ENCODE measurements at places on chromosomes 1 and 21.
A peak's percentile ranks its signal among the peaks of the same experiment; 100 is the strongest.

- DNase-seq = peak; percentile 89
Measured at GRCh38 chr1:115706587-115707425, 61.7 kb downstream of the CASQ2 start.

GRCh38 chr1:201171063-201172036 lies 17.1 kb upstream of the TMEM9 start:
- peak; percentile 43 for DNase-seq

GRCh38 chr1:156992215-156992614 lies 53.3 kb downstream of the ARHGEF11 start:
- no peak for DNase-seq

DNA sequence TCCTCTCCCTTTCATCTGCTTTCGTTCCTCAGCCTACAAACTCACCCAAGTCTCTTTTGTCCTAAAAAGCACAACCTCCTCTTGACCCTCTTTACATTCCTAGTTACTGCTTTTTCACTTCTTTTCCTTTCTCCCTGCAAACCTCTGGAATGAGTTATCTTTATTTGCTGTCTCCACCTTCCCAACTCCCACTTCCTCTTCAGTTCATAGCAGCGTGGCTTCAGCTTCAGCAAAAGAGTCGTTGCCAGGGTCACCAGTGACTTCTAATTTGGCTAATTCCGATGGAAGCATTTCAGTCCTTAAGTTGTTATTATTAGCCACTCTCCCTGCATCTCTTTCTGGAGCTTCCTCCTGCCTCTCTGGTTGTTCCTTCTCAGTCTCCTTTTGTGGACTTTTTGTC lies 6.2 kb upstream of the TMEM54 start:
- DNase-seq = peak; percentile 79

- no peak for DNase-seq
Measured at GRCh38 chr1:27906759-27907158, 28.0 kb upstream of the SMPDL3B start.

DNA sequence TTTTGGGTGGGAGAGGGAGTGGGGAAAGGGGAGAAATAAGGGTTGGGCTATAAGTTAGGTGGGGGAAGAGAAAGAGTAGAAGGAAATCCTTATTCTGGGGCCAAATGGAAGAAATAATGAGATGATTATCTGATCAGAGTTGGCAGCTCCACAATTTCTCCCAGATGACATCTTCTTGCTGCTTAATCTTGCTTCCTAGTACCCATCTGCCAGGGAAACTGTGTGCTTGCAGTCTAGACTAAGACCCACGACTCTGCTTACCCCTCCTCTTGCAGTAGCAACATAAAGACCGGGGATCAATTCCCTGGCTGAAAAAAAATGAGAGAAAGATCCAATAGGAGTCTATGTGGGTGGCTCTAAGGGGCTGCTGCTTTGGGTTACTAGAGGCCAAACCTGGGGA lies 95.6 kb downstream of the PAPPA2 start:
- no peak for DNase-seq

- DNase-seq = no peak
Measured at GRCh38 chr21:30674312-30674711, 31.6 kb downstream of the KRTAP20-3 start.

- DNase-seq = peak; percentile 68
Measured at GRCh38 chr1:221886743-221887414, 145.0 kb upstream of the DUSP10 start.

DNA sequence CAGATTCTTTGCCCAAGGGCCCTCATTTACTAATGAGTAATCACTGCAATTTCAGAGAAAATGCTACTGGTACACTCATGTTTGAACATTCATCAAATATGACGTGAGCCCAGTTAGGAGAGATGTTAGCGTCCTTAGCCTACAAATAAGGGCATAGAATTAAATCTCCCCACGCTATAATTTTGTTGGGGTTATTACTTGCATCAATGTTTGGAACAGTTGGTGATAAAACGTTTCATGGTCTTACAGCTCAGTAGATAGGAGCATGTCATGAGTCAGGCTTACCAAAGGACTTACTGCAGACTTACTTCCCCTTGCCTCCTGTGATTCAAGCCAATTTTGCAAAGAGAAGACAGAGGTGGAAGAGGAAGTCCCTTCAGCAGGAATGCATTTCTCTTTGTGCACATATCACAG lies 304.0 kb downstream of the KIF26B start:
- DNase-seq = no peak

DNA sequence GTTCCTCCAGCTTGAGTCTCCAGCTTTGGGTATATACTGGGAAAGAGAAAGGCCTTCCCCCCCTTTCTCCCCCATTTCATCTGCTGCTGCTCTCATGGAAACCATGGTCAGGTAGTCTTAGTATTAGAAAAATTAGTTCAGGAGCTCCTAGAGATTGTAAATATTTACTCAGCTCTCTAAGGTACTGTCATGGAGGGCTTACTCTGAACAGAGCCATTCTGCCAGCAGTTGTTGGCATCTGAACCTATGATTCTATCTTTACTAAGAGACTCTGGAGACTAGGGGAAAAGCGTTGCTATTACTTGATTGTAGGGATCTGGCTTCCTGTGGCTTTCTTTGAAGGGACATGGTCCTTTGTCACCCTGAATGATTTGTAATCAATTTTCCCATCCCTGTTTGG lies 6.1 kb downstream of the INTS3 start:
- DNase-seq = no peak

- DNase-seq = peak; percentile 1
Measured at GRCh38 chr1:30194046-30194619, 529.3 kb downstream of the MATN1 start.

GRCh38 chr1:150561974-150562445 lies 12.8 kb downstream of the ADAMTSL4 start:
- DNase-seq = peak; percentile 97

GRCh38 chr1:204092632-204093420 lies 19.9 kb downstream of the SOX13 start:
- DNase-seq = no peak

- DNase-seq = no peak
Measured at GRCh38 chr1:228986093-228986904, 251.0 kb downstream of the RHOU start.

DNA sequence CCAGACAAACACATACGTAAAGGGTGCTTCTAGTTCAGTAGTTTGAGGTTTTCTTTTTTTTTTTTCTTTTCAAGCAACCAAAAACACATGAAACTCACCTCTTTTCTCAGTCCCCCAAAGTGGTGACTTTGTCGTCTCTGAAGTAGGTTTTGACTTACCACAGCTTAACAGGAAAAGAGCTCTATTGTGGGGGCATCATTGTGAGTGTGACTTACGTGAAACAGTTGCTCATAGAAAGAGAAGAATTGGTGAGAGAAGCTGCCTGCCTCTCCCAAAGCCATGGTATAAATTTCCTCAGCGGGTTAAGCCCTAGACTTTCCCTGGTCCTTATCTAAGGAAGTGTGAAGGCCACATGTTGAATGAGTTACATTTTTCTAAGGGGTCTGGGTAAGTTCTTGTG lies 11.9 kb downstream of the FASLG start:
- no peak for DNase-seq

- no peak for DNase-seq
Measured at GRCh38 chr1:230058626-230059025, 8.4 kb upstream of the GALNT2 start.

DNA sequence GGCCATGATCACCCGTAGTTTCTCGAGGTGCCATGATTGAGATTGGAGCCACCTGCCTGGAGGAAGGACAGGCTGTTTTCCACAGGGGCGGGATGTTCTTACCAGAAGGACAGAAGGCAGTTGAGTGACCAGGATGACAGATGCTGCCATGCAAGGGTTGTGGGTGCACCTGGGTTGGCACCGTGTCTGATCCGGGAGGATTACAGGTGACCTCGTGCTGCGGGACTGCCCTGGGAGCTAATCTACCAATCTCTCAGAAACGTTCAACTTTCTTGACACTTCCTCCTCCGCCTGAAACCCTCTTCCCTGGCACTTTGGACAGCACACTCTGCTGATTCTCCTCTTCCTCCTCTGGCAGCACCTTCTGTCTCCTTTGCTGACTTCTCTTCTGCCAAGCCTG lies 13.8 kb upstream of the SLC6A9 start:
- no peak for DNase-seq

Measured in cardiac muscle cell (in vitro differentiated cells and primary cell).